ENCODE measurements at places on chromosomes 6 and 20.

DNA sequence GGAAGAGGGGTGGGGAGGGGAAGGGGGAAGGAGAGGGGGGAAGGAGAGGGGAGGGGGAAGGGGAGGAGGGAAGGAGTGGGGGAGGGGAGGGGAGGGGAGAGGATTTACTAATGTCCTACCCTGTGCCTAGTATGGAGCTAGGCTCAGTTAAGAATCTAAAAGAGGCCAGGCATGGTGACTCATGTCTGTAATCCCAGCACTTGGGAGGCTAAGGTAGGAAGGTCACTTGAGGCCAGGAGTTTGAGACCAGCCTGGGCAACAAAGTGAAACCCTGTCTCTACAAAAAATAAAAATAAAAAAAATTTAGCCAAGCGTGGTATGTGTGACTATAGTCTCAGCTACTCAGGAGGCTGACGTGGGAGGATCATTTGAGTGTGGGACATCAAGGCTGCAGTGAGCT, 13.0 kb downstream of the UBE2J1 start:
- DNase-seq, result no peak

- DNase-seq, result peak; percentile 3
Observed at GRCh38 chr6:143276436-143276835, 174.1 kb downstream of the ADAT2 start.

- DNase-seq, result no peak
Observed at GRCh38 chr20:53692465-53693067, 98.9 kb upstream of the ZNF217 start.

- no peak for DNase-seq
Observed at GRCh38 chr6:163501026-163501425, 86.5 kb downstream of the QKI start.

GRCh38 chr6:33201935-33202334, 1.3 kb downstream of the SLC39A7 start:
- DNase-seq, result no peak

DNA sequence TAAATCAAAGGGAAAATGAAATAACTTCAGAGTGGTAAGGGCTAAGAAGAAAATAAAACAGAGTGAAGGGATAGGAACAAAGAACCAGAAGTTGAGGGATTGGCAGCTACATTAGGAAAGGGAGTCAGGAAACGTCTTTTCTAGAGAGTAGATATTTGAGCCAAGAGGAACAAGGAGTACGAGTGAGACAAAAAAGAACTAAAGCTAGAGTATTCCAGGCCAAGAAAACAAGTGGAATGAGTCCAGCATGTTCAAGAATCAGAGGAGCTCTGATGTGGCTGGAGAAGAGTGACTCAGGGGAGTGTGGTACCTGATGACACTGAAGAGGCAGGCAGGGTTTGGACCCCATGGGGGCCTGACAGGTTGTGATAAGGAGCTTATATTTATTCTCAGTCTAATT, 66.3 kb downstream of the CEP162 start:
- no peak for DNase-seq
